ENCODE measurements at places on chromosomes 12 and 14.
A peak's percentile ranks its signal among the peaks of the same experiment; 100 is the strongest.

- DNase-seq: peak; percentile 9
Measured at GRCh38 chr12:63897931-63898330, 53.4 kb downstream of the SRGAP1 start.

DNA sequence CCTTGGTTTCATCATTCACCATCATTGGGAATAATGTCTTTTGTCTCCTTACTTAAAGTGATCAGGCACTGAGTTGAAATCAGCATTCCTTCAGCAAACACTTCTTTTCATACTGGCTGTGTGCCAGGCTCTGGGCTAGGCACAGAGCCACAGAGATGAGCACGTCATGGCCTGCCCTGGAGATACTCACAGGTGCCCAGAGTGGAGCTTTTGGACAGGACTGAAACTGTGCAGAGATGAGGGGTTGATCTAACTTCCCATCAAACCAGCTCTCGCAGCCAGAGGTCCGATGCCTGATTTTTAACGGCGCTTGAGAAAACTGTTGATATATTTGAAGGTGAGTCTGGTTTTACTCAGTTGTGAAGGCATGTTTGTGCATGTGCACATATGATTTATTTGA is 43.1 kb downstream of the CACNA1C start:
- DNase-seq: no peak

- no peak for DNase-seq
Measured at GRCh38 chr12:19285793-19286448, 153.4 kb upstream of the AEBP2 start.

- DNase-seq: no peak
Measured at GRCh38 chr12:117011988-117012805, 87.0 kb downstream of the TESC start.

DNA sequence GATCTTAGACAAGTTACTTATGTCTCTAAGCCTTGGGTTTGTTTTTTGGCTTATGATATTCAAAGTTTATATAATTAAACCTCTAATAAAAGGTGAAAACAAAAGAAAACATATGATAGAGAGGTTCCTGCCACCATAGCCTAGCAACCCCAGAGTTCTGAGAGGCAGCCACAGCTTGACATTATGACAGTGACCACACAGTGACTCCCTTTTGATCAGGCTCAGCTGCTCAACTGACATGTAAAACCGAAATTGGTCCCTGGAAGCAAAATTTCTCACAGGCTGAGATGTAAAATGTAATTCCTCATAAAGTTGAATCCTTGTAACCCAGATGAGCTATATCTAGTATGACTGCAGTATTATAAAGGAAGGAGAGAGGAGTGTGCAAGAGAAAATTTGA is 108.5 kb downstream of the GCH1 start:
- DNase-seq: peak; percentile 15

DNA sequence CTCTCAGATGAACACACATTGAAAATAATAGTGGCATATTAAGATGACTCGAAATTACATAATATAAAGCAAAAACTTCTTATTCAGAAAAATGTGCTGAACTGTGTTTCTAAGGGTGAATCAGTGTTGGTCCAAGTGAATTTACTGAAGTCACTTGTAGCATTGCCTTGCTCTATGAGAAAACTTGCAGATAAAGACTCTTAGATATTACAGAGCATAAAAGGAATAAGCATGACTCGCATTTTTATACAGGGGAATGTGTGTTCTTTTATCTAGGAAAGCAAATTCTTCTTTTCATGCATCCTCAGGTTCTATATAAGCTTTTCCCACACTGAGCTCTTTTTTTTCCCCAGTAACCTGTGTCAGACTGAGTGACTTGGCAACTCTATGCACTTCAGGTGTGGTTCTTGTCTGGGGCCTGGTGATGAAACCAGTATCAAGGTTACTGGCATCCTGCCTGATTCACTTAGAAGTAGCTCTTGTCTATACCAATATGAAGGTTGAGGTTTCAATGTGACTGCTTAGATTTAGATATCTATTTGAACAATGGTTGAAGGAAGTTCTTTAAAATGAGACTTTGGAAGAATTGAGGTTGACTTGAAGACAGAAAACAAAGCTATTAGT is 76.1 kb downstream of the OTOGL start:
- DNase-seq: peak; percentile 46

DNA sequence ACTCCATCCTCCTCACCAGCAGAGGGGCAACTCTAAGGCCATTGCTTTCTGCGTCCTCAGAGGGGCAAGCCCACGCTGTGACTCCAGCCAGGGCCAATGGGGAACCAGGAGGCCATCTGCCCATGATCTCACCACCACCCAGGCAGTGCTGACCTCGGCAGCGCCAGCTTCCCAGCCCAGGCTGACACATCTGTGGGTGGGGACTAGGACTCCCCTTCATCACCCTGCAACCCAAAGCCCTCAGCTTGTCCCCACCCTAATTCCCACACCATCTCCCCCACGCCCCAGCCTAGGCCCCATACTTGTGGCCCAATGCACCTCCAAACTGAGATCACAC is 58.6 kb downstream of the VWF start:
- DNase-seq: no peak

- peak; percentile 78 for DNase-seq
Measured at GRCh38 chr12:10190558-10191388, 11.9 kb downstream of the TMEM52B start.

DNA sequence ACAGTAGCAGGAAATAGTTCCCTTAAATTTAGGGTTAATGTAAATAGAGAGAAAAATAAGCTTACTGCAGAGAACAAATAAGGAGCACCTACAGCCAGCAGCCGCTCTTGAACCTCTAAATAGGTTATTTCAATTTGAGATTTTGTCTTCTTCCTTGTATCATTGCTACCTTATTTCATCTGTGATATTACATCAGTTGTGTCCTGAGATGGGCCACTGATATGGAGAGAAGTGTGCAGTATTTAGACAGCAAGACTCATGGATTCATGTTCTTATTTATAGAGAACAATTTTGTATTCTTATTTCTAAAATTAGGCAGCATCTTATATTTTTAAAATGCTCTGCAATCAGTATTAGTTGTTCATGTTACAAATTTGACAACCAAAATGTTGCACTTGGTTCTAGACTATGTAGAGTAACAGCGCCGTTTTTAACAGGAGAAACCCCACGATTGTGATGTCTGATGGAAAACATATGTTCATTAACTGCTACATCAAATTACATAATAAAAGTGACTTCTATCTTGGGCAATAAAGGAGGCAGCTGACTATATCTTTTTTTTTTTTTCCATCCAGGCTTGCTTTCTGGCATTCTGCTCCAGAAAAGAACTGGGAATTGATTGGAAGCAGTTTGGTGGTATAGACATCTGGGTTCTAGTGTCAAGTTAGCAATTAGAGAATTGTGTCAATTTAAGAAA is 117.9 kb downstream of the CAND1 start:
- DNase-seq: no peak

GRCh38 chr14:57078054-57078453 is 190.7 kb downstream of the EXOC5 start:
- no peak for DNase-seq

DNA sequence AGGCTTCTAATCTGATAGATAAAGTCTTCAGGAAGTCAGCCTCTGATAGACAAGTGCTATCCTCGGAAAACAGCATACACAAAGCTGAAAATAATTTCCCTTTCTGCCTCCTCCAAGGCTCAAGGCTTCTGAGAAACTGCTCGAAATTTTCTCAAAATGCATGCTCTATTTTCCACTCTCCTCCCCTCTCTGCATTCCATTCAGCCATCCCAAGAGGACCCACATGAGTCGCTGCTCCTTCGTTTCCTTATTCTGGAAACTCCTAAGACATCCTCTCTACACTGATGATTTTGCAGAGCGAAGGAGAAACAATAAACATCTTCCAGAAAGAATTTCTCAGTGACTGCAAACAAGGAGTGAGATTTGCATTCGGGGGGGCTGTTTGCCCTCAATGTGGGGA is 92.2 kb upstream of the SFSWAP start:
- no peak for DNase-seq

GRCh38 chr12:57046086-57046791 is 3.7 kb downstream of the MYO1A start:
- DNase-seq: no peak

- no peak for DNase-seq
Measured at GRCh38 chr14:38158468-38158867, 49.2 kb upstream of the SSTR1 start.

DNA sequence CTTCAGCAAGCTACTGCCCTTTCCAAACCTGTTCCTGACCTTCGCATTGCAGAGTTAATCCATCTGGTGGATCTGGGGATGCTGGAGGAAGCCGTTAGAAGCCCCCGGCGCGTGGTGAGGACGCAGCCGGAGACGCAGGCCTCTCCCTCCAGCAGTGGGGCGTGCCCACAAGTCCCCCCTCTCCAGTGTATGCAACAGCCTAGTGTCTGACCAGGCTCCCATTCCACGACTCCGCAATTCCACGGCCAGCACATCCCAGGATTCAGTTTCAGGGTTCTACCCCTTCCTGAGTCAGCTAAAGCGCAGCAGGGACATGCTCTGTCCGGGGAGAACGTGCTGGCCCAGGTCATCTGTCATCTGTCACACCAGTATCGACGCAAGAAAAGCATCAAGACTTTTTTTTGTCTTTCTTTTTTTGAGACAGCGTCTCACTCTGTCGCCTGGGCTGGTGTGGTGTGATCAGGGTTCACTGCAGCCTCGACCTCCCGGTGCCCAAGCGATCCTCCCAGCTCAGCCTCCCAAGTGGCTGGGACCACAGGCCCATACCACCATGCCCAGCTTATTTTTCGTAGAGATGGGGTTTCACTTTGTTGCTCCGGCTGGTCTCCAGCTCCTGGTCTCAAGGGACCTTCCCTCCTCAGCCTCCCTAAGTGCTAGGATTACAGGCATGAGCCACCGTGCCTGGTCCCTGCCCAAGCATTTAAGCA is 8.0 kb upstream of the DYNC1H1 start:
- DNase-seq: no peak

- no peak for DNase-seq
Measured at GRCh38 chr14:21455592-21455911, 371 bp downstream of the CHD8 start.

- no peak for DNase-seq
Measured at GRCh38 chr14:73888460-73888725, 1.7 kb downstream of the ZNF410 start.

GRCh38 chr12:15209782-15210181 is 11.4 kb downstream of the RERG start:
- no peak for DNase-seq

DNA sequence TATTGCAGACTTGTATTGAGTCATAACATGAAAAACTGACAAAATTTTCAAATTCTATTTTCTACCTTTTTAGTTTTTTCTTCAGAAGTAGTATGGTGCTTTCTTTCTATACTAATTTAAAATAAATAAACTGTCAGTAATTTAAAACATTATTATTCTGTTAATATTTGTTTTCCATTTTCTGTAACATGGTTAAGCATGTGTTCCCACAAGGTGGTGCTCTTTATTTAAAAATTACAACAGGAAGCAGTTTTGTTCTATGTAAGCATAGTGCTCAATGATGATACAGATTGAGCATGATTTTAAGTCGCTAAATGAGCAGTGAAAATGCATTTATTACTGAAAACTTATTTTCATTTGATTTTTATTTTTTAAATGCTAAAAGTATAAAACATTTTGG is 114.6 kb downstream of the PPFIA2 start:
- DNase-seq: peak; percentile 30

GRCh38 chr14:101927859-101928258 is 36.5 kb upstream of the DYNC1H1 start:
- DNase-seq: no peak

GRCh38 chr12:67523538-67523937 is 125.0 kb upstream of the DYRK2 start:
- no peak for DNase-seq

DNA sequence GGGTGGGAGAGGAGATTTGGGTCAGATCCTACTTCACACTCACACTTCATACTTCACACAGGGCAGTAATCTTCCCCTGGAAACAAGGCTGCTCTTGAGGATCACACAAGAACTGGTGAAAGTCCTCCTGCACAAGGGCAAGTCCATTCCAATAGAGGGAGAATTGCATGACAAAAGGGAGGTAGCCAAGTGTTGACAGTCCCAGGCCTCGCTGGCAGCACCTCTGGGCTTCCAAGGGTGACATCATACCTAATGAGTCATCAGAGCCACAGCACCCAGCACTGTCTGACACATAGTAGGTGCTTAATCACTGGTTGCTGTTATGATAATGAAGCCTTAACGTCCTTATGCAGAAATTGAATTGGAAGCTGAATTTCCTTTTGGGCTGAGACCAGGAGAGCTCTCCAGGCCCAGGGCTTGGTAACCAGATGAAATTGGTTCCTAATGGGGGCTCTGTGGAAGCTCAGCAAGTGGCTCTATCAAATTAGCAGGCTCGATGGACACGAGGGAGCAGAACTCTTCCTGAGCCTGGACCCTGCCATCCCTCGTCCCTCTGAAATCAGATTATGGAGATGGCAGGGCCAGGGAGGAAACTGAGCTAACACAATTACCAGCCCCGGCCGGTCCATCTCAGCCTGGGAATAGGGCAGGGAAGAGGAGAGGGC is 58.8 kb upstream of the ACTN1 start:
- no peak for DNase-seq

DNA sequence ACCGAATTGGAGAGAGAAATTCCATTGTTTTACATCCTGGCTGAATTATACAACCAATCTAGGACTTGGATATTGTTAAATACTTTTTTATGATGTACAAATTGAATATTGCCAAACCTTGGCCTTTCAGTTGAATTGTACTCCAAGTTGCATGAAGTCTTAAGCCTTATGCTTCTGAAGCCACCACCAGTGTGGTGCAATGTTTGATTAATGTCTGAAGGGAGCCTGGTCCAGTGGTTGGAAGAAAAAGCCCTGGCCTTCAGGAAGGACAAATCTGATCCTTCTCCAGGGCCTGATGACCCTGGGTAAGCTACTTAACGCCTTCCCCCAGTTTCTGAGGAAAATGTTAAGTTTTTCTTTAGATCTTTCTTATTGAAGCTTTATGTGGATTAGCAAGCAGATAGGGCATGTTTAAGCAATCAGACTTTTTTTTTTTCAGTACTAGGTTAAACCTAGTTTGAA is 72.0 kb downstream of the PAPOLA start:
- no peak for DNase-seq

DNA sequence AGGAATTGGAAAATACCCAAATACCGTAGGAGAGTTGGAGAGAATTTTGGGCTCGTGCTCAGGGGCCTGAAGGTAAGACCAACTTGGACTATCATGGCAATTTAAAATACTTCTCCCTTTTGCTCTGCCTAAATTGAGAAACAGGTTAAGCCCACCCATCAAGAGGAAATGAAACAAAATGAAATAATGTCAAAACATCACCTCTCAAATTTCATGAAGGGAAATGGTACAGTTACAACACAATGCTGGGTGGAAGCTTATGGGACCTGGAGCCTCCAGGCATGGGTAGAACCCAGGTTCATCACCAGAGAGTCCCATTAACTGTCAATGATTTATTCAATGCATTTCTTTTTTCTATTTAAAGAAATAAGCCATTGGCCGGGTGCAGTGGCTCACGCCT is 33.7 kb downstream of the FOS start:
- no peak for DNase-seq

DNA sequence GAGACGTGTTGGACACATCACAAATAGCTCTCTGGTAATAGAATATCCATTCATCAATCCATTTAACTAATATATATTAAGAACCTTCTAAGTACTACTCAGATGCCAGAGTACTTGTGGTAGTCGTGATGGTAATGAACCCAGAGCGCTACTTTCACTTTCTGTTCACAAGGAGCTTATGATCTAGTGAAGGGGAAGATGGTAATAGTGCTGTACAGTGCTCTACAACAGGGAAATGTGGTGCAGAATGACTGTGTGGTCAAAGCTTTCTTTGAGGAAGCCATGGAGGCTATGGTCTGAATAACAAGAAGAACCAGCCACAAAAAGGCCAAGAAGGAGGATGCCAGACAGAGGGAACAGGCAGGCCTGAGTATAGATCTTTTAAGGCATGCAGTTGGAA is 212.0 kb downstream of the PTPRO start:
- peak; percentile 78 for DNase-seq
